ENCODE measurements at places on chromosomes 7 and 10. TPM values are rescaled to one million over a fixed set of nuclear protein-coding genes. Genes with fewer than 3 reads are reported as not detected.

- no peak for DNase-seq
Measured at GRCh38 chr7:19619122-19619521, 89.7 kb downstream of the POLR1F start.

- no peak for DNase-seq
Measured at GRCh38 chr7:32539919-32540531, 44.7 kb downstream of the AVL9 start.

DNA sequence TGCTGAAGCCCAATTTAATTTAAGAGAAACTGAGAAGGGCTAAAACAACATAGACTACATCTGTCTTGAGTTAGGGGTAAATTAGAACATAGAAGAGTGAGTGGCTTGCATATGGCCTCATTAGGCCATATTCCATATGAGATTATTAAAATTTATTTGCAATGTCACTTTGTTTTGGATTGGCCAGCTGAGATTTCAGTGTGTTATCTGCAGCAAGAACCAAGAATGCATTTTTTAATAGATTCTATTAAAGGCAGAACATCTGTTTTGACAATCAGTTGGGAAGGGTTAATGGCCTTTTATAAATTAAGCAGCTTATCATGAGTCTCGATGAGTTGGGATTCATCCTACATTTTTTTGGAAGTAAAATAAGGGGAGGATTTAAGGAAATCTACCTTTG lies 236.2 kb downstream of the DGKB start:
- no peak for DNase-seq

DNA sequence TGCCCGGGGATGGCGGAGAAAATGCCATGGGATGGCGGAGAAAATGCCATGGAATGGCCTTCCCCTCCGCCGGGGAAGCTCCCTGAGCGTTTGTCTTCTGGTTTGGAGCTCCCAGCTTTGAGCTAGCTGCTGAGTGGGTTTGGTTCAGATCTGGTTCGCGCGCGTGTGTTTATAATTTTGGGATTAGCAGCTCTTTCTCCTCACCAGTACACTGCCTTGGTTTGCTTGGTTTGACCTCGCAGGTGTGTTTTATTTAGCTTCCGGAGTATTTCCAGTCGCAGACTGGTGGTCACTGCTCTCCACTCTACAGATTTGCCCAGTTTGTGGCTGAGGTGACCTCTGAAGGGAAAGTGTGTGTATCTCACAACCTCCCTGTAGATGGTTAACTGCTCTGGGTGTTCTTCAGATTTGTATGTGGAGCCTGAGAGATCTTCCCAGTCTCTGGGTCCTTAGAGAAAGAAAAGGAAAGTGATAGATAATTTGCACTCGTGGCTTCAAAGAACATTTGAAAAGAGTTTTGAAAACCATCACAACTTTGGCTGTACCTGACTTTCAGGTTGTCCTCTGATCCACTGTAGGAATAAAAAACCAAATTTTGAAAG lies 597 bp downstream of the ZNF277 start:
- no peak for DNase-seq

GRCh38 chr10:74078037-74078436 lies 72.6 kb downstream of the AP3M1 start:
- no peak for DNase-seq

DNA sequence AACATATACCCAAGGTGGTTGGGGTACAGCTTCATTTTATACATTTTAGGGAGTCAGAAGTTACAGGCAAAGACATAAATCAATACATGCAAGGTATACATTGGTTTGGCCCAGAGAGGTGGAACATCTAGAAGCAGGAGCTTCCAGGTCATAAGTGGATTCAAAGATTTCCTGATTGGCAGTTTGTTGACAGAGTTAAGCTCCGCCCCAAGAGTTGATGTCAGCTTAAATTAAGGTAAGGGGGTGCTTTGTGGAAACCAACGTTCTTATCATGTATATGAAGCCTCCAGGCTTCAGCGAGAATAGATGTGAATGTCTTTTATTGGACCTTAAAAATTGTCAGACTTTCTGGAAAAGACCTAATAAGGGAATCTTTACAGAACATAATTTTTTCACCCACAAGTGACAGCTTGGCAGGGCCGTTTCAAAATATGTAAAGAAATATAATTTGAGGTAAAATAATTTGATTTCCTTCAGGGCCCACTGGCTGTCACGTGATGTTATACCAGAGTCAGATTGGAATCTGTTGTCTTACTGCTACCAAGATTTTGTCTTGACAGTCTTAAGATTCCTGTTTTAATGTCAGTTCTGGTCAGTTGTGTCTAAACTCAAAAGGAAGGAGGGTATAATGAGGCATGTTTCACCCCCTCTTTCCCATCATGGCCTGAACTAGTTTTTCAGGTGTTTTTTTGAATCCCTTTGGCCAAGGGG lies 6.3 kb upstream of the PANK1 start:
- DNase-seq = no peak

- no peak for DNase-seq
Measured at GRCh38 chr10:117442521-117442920, 67.3 kb upstream of the PDZD8 start.

DNA sequence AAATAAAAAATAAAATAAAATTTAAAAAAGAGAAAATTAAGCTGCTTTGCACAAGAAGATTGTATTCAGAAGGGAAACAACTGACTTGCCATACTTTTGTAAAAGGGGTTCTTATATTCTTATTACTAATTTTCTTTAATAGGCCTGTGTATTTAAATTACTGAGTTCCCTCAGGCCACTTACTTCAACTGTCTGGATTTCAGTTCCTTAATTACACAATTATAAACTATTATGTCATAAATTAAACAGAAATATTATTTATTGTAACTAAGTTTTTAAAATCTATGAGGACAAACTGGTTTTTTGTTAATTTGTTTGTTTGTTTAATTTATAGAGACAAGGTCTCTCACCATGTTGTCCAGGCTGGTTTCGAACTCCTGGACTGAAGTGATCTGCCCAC lies 22.4 kb upstream of the MICU1 start:
- DNase-seq = no peak

- peak; percentile 25 for DNase-seq
Measured at GRCh38 chr7:55255496-55256445, 109.4 kb upstream of the LANCL2 start.

GRCh38 chr7:107944411-107945169 lies 53.6 kb downstream of the DLD start:
- no peak for DNase-seq

DNA sequence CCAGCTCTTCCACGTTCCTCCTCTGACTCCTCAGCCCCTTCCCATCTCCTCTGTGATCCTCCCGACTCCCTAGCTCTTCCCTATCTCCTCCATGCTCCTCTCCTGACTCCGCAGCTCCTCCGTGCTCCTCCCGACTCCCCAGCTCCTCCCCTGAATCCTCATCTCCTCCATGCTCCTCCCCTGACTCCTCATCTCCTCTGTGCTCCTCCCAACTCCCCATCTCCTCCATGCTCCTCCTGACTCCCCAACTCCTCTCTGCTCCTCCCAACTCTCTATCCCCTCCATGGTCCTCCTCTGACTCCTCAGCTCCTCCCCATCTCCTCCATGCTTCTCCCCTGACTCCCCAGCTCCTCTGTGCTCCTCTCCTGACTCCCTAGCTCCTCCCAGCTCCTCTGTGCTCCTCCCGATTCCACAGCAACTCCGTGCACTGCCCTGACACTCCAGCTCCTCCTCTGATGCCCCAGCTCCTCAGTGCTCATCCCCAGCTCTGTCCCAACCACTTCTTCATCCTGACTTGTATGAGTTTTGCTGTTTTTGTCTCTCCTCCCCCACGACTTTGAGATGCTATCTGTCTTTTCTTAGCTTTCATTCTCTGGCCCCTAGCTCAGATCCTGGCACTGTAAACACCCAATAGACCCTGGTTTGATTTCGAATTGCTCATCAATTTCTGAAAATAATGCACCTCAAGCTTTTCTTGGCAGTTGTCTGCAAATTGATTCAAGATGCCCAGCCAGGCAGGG lies 38.3 kb downstream of the OAT start:
- no peak for DNase-seq

DNA sequence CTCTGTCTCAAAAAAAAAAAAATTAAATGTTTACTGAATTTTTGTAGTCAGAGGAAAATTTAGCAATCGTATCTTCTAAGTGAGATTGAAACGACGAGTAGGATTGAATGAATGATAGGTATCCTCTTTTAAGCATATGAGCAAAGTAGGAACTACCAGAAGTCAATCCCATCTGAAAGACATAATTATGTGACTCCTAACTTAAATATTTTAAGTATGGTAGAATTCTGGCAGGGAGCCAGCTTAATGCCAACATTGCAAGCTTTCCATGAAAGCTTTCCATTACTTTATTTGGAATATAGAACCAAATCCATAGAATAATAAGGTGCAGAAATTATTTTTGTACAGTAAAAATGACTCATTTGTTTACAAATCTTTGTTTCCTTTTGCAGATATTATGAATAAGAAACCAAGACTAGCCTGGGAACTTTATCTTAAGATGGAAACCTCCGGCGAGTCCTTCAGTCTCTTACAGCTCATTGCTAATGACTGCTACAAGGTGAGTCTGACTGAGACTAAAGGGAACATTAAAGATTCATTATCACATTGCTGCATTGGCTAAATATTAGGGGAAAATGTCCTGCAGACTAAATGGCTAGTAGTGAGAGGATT lies 50.2 kb upstream of the UBN2 start:
- no peak for DNase-seq

DNA sequence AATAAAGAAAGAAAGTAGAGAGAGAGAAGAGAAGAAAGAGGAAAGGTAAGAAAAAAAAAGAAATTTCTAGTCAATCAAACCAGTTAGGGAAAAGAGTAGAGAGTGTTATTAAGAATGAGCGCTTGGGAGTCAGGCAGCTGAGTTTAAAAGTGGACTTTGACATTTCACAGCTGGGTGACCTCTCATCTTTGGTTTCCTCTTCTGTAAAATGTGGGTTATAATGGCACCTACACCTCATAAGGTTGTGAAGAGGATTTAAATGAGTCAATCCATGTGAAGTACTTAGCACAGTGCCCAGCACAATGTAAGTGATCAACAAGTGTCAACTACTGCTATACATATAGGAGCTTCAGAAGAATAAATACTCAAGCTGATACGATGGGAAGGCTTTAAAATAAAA lies 12.2 kb downstream of the HOXA1 start:
- DNase-seq = no peak

DNA sequence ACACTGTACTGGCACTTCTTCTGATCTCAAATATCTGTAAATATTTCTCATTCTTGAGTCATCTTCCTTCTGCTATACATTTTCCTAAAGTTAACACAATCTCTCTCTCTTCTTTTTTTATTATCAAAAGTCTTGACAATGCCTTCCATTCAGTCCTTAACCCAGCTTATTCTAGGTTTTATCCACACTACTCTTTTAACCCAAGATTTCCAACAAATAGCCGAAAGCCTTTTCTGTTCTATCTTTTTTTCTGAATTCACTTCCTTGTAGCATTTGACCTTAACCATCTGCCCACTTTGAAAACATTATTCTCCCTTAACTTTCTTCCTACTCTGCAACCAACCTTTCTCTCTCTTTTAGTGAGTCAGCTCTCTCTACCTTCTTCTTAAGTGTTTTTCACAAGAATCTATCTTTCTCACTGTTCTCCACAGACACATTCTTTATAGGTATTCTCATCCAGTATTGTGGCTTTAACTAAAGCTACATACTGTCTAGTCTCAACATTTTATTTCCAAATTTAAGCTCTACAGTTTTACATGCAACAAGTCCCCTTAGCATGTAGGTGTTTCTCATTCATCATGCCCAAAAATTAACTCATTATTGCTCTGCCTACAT lies 915.6 kb downstream of the KCNMA1 start:
- DNase-seq = no peak

- DNase-seq = no peak
Measured at GRCh38 chr10:113058523-113059370, 108.7 kb downstream of the TCF7L2 start.

GRCh38 chr10:12727832-12728215 lies 273.7 kb downstream of the CCDC3 start:
- no peak for DNase-seq

- peak; percentile 60 for DNase-seq
Measured at GRCh38 chr10:84540617-84541288, 212.4 kb downstream of the CCSER2 start.

- DNase-seq = no peak
Measured at GRCh38 chr7:94906065-94906851, 1.1 kb upstream of the PPP1R9A start.

- peak; percentile 28 for DNase-seq
Measured at GRCh38 chr10:34766266-34766600, 48.9 kb downstream of the PARD3 start.

Gene ANKRD61
- under 0.01 TPM for total RNA-seq

Gene LIPJ
- not detected for total RNA-seq

Gene OR2A12
- not detected for total RNA-seq

Gene PRLHR
- not detected for total RNA-seq

Gene CABCOCO1
- not detected for total RNA-seq

Gene PON2
- total RNA-seq = 139 TPM

Gene NKX1-2
- not detected for total RNA-seq

Gene SLC13A1
- not detected for total RNA-seq

Measured in dermis microvascular lymphatic vessel endothelial cell (primary cell).